Motor neuron (in vitro differentiated cells): ENCODE measurements at places on chromosomes 1 and 21. TPM values are rescaled to one million over a fixed set of nuclear protein-coding genes. Genes with fewer than 3 reads are reported as not detected.

CLEC20A gene
- 2.2 and 3.1 TPM in 2 replicates for total RNA-seq

PRAMEF7 gene
- total RNA-seq = not detected in 2 replicates

C1orf226 gene
- 3.0 and 3.7 TPM in 2 replicates for total RNA-seq

OR2L13 gene
- 0.29 and 0.52 TPM in 2 replicates for total RNA-seq

SLAMF9 gene
- not detected in 2 replicates for total RNA-seq

GJB4 gene
- total RNA-seq = 0.38 TPM in 1 of 2 replicates, not detected in the other

TOE1 gene
- total RNA-seq = 9.4 and 10.3 TPM in 2 replicates

FCRL1 gene
- 0.13 TPM in 1 of 2 replicates, not detected in the other for total RNA-seq

PERM1 gene
- 1.7 TPM in 1 of 2 replicates, not detected in the other for total RNA-seq

SIPA1L2 gene
- total RNA-seq = 34.4 and 37.4 TPM in 2 replicates

USH2A gene
- total RNA-seq = 0.45 TPM in 2 replicates

CELA2A gene
- total RNA-seq = 1.1 TPM in 1 of 2 replicates, not detected in the other

- ATAC-seq = no peak
Measured at GRCh38 chr1:30894508-30894973, 14.0 kb downstream of the SDC3 start.

- ATAC-seq = no peak
Measured at GRCh38 chr1:235651170-235651806, 1.7 kb upstream of the GNG4 start.

DNA sequence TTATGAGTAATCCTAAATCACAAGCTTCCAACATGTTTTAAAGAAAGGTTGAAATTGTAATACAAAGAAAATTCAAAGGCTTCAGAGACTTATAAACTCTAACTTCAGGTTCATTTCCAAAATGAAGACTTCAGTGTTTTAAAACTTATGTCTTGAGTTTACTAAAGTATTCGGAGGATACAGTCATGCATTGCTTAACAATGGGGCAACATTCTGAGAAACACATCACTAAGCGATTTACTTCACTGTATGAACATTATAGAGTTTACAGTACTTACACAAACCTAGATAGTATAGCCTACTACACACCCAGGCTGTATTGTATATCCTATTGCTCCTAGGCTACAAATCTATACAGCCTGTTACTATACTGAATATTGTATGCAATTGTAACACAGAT lies 38.3 kb downstream of the CEP170 start:
- ATAC-seq = no peak

DNA sequence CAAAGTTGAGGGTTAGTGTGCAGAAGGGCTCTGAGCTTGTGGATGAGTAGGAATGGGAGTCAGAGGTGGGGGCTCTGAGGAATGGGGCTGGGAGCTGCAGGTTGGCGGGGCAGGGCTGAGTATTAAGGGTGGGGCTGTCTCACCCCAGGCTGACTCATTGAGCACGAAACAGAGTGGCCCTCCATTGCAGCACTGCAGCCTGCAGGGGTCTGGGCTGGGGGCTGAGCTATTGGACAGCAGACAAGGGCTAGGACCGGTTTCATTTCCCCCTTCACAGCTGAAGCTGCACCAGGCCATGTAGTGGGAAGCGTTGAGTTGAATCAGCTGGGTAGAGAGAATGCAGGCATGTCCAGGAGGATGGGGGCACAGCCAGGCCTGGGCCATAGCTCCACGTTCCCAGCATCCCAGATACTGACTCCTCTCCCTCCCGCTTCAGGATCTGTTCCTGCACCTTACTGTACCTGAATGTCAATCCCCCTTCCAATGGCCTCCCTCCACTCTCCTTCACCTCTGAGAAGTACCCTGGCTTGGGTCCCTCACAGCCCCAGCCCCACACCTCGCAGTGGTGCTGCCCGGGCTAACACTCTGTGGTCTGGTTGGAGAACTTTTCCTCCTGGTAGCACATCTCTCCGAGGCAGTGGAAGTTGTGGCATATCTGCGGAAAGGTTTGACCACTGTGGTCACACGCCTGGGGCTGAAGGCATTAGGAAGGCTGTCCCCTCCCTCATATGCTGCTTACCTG lies 4.4 kb upstream of the INPP5B start:
- ATAC-seq = no peak

- no peak for ATAC-seq
Measured at GRCh38 chr1:192581131-192581927, 5.8 kb downstream of the RGS1 start.

- ATAC-seq = peak; percentile 56
Measured at GRCh38 chr1:173868266-173869020, at the start of gene ZBTB37. TSS of gene ZBTB37 (plus strand) at chr1:173868380. CDS start at chr1:173870226, 1,846 bp downstream.

GRCh38 chr1:51818487-51818886 lies 60.0 kb downstream of the NRDC start:
- no peak for ATAC-seq

GRCh38 chr1:184483101-184483683 lies 96.4 kb downstream of the C1orf21 start:
- no peak for ATAC-seq

- no peak for ATAC-seq
Measured at GRCh38 chr1:190391582-190391981, 86.1 kb downstream of the BRINP3 start.

DNA sequence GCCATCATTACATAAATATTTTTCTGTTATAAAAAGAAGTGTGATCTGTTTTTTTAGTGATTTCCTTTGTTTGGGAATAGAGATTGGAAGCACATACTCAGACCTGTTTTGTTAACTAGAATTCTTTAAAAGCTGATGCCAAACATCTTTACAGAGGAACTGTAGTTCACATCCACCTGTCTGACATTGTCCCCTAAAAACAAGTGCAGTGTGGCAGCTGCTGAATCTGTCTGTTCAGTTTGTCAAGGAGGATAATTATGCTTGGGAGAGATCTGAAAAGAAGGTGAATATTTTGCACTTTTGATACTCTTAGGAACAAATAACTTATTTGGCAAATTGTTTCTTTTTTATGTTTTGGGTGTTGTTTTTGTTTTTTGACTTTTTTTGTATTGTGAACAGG lies 13.6 kb downstream of the AGMAT start:
- ATAC-seq = no peak

- ATAC-seq = no peak
Measured at GRCh38 chr1:103788377-103788776, 38.7 kb downstream of the AMY1C start.

GRCh38 chr1:2999571-2999970 lies 21.7 kb upstream of the ACTRT2 start:
- no peak for ATAC-seq

DNA sequence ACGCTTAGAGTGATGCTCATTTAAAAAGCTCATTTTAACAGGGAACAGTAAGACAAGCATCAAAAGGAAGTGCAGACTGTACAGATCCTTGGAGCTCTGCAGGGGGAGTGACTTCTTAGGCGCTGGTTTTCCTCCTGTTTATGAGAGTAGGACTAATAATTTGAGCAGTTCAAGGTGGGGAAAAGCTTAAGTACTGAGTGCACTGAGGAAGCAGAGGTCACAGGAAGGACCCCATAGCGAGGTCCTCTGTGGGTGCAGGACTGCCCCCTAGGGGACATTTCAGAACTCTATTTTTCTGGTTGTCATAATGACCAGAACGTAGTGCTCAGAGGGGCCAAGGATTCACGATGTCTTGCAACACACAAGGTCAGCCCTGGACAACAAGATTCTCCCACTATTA lies 112.1 kb downstream of the HLCS start:
- ATAC-seq = peak; percentile 75

DNA sequence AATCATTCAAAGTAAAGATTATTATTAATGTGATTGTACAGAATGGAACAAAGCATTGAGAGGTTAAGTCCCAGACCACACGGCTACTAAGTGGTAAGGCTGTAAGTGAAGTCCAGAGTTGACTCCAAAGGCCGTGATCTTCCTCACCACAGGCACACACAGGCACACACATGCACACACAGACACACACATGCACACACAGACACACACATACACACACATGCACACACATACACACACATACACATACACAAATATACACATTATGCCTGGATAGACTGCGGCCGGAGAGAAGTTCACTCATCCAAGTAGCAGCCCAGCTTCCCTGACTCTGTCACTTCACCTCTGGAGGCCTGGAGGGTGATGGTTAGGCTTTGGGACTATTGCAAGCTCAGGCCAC lies 121.9 kb downstream of the HLX start:
- ATAC-seq = no peak

- peak; percentile 100 for ATAC-seq
Measured at GRCh38 chr21:39788383-39788782, 43.4 kb downstream of the IGSF5 start.

- ATAC-seq = no peak
Measured at GRCh38 chr1:1145547-1145914, 28.1 kb upstream of the TTLL10 start.

DNA sequence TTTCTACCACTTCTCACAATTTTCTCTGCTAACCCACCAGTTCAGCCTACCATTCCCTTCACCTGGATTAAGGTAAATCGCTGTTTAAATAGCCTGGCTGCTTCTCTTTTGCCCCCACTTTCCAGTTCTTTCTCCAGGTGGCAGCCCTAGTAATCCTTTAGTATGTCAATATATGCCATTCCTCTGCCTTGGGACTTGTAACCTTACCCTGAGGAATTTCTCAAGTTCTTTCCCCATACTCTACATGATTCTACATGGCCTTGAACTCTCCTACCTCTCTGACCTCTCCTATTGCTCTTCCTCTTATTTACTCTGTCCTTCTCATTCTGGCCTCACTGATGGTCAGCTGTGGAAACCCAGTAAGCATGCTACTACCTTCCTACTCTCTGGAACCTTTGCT lies 546.0 kb downstream of the PLA2G4A start:
- ATAC-seq = no peak

DNA sequence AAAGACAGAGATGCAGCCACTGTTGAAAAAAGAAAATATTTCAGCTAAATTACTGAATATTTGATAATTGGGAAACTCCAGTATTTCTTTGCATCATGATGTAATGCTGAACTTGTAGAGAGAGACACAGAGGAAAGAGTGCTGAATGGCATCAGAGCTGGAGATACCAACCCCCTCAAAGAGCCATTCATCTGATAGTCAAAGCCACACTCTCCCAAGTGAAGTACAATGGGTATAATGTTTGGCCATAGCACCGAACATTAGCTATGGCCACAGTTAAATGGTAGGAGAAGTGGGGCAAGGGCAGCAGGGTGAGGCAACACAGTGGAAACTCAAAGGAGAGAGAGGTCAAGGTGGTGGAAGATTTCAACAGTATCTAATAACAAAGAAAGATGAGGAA lies 107.5 kb upstream of the TNFSF4 start:
- no peak for ATAC-seq

DNA sequence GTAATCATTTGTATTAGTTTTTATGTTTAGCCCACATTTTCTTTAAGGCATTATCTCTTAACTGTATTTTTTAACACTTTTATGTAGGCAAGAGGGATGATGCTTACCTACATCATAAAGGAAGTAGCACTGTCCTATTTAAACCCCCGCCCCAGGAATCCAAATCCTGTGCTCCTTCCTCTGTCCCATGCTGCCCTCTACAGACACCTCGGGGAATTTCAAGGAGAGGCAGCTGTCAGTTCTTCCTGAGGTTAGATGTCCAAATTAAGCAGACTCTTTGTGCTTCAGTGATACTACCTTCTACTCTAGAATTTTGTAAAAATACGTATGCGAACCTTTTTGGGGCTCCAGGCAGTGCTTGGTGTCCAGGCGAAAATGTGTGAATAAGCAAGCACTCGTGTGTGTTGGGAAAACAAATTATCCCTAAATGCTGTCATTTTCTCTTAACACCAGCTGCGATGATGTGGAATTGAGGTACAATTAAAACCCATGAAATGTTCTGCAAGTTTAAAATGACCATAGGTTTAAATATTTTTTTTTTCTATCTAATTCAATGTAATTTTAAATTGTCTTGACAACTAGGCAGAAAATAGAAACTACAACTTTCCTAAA lies 19.2 kb downstream of the CRCT1 start:
- ATAC-seq = no peak

DNA sequence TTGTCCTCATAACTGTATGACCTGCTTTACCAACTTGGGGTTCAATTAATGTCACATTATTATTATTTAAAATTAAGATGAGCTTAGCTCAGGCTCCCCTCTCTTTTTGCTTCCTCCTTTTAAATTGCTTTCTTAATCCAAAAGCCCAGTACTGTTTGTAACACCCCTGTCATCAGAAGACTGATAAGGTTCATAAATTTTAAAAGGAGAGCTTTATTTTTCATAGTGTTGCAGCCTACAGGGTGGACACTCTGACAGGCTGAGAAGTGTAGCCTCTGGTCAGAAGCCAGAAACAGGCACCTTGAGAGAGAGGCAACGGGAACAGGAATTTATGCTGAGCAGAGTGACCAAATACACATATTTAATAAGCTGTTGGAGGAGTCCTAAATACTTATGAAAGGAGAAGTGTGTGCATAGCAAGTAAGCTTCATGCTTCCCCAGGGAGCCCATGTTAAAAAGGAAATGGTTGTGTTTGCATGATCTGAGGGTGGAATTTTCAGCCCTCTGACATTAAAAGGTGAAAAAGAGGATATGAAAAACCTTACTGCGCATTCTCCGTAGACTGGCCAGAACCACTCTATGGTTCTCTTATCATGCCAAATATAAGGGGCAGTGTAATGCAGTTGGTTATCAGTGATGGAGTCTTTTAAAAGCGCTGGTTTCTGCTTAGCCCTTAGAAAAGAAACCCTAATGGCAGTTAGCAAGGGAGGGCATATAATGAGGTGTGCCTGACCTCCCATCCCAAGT lies 30.5 kb upstream of the FGGY start:
- ATAC-seq = no peak

GRCh38 chr1:44682883-44683265 lies 8.4 kb downstream of the ARMH1 start:
- ATAC-seq = no peak
